ENCODE measurements at places on chromosomes 3 and 15. TPM values are rescaled to one million over a fixed set of nuclear protein-coding genes. Genes with fewer than 3 reads are reported as not detected.

- DNase-seq: no peak
Measured at GRCh38 chr3:124510290-124510689, 220.0 kb upstream of the UMPS start.

DNA sequence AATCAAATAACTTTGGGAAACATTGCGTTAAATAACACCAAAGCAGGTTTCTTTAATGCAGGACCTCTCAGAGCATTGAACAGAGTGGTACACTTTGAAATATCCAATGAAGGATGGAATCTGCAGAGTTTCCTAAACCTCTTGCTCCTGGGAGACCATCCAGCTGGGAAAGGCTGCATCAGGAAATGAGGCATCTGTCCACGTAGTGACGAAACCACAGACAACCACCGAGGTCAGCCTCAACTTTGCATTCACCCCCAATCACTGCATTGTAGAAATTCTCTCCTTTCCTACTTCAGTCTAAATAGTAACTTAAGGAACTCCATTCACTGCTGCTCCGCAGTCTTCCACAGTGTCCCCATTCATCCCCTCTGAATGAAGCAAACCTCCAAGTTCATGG lies 41.5 kb upstream of the CDV3 start:
- DNase-seq: no peak

- no peak for DNase-seq
Measured at GRCh38 chr15:94509259-94509658, 277.9 kb downstream of the MCTP2 start.

GRCh38 chr3:168049367-168049974 lies 46.3 kb downstream of the GOLIM4 start:
- no peak for DNase-seq

DNA sequence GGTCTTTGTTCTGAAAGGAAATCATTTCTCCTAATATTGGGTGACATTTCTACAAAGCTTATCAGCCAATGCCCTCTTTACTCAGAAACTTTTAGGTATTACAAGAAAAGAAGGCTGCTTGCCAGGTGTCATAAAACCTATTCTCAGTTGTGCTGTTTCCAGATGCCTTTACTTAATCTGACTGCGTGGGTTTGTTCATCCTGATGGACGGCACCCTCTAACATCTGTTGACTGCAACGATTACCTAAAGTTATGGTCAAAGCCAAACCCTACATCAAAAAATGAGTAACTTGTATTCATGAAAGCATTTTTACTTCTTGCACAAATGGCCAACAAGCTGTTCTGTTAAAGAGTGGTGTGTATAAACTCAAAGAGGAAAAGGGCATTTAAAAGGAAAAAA lies 207.7 kb upstream of the PDZRN3 start:
- no peak for DNase-seq

DNA sequence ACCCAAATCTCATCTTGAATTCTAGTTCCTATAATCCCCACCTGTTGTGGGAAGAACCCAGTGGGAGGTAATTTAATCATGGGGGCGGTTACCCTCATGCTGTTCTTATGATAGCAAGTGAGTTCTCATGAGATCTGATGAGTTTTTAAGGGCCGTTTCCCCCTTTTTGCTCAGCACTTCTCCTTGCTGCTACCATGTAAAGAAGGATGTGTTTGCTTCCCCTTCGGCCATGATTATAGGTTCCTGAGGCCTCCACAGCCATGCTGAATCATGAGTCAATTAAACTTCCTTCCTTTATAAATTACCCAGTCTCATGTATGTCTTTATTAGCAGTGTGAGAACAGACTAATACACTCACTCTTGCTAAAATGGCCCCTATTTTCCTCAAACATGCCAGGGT lies 374.7 kb downstream of the TUSC7 start:
- DNase-seq: no peak

- no peak for DNase-seq
Measured at GRCh38 chr15:92326236-92326635, 67.4 kb upstream of the ST8SIA2 start.

- no peak for DNase-seq
Measured at GRCh38 chr3:168977716-168978374, 685.7 kb downstream of the MECOM start.

DNA sequence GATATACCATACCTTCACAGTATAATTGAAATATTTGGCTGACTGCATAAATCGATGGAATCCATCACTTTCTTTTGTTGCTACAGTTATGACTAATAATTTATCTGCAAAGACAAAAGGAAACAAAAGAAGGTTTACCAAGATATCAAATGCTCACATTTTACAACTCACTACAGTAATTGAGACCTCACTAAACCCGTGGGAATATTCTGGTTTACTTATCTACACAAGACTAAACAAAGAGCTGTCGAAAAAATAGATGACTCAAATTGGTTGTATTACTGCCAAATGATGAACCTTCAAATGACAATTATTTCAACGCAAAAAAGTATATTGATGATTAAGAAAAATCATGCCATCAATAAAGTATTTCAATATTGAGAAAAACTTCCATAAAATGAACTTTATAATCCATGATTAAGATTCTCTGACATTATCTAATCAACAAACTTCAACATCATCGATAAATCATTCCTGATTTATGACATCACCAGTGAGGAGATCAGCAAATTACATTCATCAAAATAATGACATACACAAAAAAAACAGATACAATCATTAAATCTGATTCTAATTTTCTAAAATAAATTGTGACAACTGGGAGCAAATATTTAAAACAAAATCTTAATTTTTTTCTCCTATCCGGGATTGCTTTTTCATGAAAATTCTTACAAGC lies 36.7 kb downstream of the PLOD2 start:
- no peak for DNase-seq

DNA sequence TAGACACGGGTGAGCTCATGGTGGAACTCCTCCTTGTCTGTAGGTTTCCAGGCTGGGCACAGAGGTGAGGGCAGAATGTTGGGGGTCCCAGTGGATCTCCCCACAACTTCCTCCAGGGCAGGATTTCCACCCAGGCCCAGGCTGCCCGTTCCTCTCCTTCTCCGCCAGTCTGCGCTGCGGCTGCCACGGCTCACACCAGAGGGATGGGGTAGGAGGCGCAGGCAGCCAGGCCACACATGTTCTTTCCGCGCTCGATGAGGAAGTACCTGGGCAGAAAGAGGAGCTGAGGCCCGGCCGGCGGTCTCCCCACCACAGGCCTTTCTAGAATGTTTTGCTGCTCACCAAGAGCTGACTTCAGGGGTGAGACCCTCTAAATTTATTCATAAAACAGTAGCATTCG lies 22.9 kb downstream of the CTSH start:
- no peak for DNase-seq

- no peak for DNase-seq
Measured at GRCh38 chr15:101522621-101523559, 33.4 kb upstream of the PCSK6 start.

- DNase-seq: no peak
Measured at GRCh38 chr3:178267158-178267844, 268.9 kb upstream of the KCNMB2 start.

DNA sequence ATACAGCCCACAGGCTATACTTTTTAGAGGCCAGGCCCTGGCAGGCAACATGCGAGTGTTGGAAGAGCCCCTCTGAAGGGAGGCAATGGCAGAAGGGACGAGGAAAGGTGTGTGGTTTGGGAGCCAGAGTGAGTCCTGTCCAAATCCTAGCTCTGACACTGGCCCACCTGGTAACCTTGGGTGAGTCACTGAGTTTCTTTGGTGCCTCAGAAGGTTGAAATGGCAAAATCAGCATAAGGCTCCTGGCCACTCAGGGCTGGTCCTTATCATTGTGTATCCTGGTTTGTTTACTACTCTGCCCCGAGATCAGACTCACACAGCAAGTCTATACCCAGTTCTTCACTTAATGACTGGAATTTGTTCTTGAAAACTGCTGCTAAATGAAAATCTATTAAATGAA lies 71.4 kb upstream of the TLE3 start:
- no peak for DNase-seq

GRCh38 chr15:53962646-53963561 lies 15.3 kb upstream of the UNC13C start:
- no peak for DNase-seq

GRCh38 chr15:96252148-96252547 lies 78.4 kb upstream of the NR2F2 start:
- DNase-seq: no peak

DNA sequence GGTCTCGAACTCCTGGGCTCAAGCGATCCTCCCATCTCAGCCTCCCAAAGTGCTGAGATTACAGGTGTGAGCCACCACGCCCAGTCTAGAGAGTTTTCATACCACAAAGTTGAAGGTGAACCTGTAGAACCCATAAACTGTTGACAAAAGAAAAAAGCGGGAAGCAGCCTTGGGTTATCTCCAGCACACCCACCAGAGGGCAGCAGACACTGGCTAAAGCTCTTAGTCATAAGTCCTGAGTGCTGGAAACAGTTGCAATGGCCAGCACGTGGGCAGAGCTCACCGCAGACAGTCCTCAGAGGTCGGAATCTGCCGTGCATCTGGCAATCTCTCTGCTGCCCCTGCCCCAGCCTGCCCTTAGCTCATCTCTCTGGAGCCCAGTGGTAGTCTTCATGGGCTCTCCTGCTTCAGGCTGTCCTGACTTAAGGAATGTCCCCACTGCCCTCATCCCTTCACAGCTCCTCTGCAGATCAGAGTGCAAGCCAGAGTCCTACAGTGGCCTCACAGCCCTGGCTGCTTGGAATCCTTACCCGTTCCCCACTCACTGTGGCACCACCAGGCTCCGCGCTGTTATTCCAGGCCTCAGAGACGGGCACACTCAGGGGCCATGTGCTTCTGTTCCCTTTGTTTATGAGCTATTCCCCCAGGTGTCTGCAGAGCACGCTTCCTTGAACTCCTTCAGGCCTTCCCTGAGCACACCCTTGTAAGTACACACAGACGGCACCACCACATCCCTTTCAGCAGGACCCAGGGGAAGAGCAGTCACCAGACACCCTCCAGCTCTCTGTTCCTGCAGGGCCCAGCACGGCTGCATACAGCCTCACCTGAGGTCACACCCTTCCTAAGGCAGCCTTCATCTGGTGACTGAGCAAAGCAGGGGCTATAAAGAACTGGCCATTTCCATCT lies 8.8 kb upstream of the ELP6 start:
- peak; percentile 86 for DNase-seq

DNA sequence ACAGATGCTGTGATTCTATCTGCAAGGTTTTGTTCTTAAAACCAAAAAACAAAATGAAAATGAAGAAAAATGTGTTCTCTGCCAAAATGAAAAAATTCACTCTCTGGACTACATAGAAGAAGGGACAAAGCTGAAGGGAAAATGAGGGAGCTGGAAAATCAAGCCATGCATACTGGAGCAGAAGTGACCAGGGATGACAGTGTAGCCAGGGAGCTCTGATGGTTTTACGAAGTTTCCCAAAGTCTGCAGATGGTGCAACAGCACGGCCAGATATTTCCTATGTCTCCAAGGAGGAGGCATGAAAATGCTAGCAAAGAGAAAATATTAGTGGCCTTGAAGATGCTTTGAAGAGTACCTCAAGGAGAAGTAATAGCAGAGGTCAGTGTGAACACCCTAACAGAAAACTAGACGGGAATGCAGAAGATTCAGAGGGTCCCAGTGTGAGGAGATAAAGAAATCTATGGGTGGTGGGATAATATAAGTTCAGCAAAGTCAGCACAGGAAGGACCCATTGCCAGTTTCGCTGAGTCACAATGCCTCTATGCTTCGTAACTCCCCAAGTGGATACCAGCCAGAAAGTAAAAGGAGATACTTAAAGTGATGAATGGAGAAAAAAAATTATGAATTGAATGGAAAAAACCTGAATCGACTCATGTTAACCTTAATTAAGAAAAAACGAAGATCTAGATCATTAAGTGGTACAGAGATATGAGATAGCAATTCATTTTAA lies 39.0 kb upstream of the POMGNT2 start:
- no peak for DNase-seq

DNA sequence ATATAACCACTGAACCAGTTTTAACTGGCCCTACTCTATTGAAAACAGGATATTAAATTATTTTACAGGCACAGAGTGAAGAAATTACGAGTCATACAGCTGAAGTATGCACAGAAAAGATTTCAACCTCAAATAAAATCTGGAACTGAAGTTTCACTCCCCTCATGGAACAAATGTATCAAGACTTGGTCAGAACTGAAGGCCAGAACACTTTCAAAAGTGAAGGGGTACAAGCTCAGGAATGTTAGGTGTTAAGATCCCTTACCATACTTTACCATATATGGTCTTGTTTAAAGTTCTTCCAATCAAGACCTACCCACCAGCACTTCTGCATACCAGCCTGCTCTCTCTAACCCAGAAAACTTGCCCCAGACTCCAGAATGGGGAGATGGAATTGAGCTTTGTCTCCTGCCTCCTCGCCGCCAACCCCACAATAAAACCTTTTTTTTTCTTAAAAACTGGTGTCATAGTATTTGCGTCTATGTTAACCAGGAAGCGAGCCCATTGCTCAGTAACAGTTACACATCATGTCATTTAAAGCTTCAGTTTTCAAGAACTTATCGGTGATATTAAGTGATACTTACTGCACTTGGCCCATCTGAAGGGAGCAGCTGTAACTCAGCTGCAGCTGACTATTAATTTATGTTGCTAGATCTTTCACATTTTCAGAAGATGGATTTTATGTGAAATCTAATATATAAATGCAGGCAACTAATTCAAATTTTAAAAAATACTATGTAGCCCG lies 59.9 kb downstream of the OXSM start:
- DNase-seq: no peak

DNA sequence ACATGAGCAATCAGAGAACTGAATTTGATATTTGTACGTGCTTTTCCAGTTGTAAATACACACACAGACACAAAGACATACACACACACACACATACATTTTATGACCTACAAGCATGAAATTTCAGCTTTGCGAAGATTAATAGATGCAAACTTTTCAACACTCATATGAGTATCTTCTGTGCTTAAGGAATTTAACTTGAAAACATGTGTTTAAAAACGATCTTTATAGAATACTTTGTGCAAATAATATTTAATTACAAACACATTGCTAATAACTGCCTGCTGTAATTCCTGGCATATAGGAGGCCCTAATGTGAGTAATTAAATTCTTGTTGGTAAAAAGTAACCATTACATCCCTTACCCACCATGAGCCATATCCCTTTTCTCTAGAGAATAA lies 107.7 kb upstream of the PLSCR5 start:
- no peak for DNase-seq

GRCh38 chr15:87858651-87859050 lies 397.9 kb downstream of the NTRK3 start:
- no peak for DNase-seq

Gene SOX14
- not detected for total RNA-seq

Gene PAQR5
- total RNA-seq: 22.4 TPM

Gene FAM107A
- total RNA-seq: 33.4 TPM

Gene CTXN2
- not detected for total RNA-seq

Gene GOLGA8O
- total RNA-seq: 1.5 TPM

Gene PLSCR5
- total RNA-seq: not detected

Gene DHFR2
- total RNA-seq: 4.7 TPM

Gene NRROS
- 1.4 TPM for total RNA-seq

Gene MAP4
- 152 TPM for total RNA-seq

Gene P2RY14
- 1.2 TPM for total RNA-seq

Gene CHRNA3
- total RNA-seq: not detected

Gene AP3B2
- 2.5 TPM for total RNA-seq

Gene MYLK
- 47.0 TPM for total RNA-seq

Gene CNTN4
- 7.3 TPM for total RNA-seq
